ENCODE measurements at places on chromosomes 16 and 17. TPM values are rescaled to one million over a fixed set of nuclear protein-coding genes. Genes with fewer than 3 reads are reported as not detected.

DNA sequence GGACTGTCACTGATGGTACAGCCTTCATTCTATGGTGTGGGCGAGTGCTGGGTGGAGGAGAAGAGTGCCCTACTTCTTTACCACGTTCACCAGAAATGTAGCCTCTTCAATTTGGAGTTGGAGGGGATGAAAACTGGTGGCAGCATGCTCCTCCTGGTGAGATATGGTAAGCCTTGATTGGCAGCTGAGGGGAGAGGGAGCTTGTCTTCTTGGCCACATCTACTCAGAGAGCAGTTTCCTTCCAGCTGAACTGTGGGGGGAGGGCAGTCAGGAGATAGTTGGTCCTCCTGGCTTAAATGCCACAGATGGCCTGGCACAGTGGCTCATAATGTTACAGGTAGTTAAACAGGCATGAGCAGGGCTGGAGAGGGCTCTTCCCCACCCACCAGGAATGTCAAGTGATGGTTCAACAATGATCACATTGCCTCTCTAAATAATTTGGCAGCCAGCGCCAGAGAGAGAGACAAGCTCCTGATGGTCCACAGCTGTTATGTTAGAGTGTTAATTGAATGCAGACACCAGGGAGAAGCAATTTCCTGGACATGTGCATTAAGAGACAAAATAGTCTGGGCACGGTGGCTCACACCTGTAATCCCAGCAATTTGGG lies 9.0 kb upstream of the MAPK3 start:
- DNase-seq = no peak

- no peak for DNase-seq
Observed at GRCh38 chr17:41343029-41343428, 7.6 kb downstream of the KRT33A start.

DNA sequence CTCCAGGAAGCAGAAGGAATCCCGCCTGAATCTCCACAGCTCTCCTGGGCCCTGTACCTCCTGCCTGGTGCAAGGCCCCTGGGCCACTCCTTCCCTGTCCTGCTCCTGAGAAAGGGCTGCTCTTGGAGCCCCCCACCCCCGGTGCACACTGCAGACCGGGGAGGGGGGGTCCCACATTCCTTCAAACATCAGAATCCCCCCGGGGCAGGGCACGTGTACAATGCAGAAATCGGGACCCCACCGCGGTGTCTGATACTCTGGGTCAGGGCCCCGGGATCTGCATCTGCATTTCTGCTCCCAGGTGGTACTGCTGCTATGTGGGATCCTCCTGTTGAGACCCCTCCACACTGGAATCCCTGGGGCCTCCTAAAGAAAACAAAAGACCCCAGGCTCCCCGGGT lies 99.5 kb upstream of the GSE1 start:
- no peak for DNase-seq

- peak; percentile 74 for DNase-seq
Observed at GRCh38 chr16:67013823-67014633, 14.9 kb upstream of the CBFB start.

GRCh38 chr17:51802544-51802943 lies 356.0 kb downstream of the CA10 start:
- no peak for DNase-seq

GRCh38 chr16:67277999-67278772 lies 1.1 kb upstream of the PLEKHG4 start:
- DNase-seq = no peak

GRCh38 chr17:30273373-30273772 lies 18.4 kb downstream of the BLMH start:
- DNase-seq = no peak

DNA sequence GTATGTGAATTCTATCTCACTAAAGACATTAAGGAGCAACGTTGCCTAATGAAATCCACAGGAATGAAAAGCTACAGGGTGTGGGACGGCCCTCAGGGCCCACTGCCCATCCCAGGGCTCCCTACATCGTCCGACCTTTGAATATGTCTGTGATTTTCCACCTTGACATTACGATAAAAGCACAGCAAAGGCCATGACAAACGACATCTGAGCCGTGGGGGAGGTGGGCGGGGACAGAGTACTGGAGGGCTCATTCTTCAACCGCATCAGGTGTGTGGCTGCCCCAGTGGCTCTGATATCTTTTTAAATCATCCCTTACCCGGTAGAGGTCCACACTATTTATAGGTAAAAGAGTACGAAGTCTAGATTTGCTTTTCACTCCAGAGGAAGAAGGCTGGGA lies 35.1 kb downstream of the LMF1 start:
- DNase-seq = no peak

- no peak for DNase-seq
Observed at GRCh38 chr17:81309859-81310839, 15.0 kb upstream of the SLC38A10 start.

DNA sequence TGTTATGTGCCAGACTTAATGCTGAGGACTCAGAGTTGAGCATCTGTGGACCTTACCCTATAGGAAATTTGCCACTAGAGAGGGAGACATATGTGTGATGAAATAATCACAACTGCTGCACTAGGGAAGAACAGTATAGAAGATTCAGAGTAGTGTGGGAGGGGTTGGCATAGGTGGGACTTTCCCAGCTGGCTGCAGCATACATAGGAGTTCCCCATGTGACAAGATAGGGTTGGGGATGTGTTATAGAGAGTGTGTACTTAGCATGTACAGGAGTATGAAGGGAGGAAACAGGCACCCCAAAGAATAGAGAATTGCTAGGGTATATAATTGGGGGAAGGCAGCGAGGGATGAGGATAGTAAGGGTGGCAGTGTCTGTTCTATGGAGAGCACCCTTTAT lies 2.9 kb downstream of the NUP93 start:
- no peak for DNase-seq

DNA sequence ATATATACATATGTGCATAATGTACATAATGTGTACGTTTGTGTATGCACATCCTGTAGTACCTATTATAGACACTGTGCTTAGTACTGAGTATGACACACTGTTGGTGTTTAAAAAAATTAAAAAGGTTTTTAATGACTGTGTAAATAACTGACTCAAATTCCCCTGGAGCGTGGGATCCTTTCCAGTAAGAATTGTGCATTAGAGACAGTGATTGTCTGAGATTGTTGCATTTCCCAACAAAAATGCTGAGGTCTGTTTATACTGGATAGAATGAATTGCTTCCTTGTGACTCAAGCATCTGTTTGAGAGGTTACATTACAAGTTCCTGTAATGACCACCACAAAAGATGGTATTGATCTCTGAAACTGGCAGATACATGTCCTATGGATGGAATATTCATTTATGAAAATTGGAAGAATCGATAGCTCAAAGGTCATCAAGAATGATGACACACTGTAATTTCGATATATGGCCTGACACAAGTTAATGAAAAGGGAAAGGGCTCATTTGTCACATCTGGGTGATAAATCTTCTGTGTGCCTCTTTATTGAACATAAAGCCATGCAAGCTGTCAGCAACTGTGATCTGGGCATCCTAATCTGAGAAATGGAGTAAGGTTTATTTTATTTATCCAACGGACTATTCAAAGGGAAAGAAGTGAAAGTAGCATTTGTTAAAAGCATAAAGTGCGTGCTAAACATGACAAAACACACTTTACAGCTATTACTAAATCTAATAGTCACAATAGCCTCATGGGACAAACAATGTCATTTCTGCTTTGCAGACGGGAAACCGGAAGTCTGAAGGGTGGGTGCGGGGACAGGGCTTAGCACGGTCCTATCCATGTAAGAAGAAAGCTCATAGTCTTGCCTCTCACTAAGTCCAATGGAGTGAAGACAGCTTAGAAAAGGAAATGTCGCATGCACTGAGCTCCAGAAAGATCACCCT lies 228.8 kb downstream of the CDH11 start:
- DNase-seq = no peak

GRCh38 chr16:88415713-88416323 lies 33.1 kb downstream of the ZNF469 start:
- DNase-seq = no peak

DNA sequence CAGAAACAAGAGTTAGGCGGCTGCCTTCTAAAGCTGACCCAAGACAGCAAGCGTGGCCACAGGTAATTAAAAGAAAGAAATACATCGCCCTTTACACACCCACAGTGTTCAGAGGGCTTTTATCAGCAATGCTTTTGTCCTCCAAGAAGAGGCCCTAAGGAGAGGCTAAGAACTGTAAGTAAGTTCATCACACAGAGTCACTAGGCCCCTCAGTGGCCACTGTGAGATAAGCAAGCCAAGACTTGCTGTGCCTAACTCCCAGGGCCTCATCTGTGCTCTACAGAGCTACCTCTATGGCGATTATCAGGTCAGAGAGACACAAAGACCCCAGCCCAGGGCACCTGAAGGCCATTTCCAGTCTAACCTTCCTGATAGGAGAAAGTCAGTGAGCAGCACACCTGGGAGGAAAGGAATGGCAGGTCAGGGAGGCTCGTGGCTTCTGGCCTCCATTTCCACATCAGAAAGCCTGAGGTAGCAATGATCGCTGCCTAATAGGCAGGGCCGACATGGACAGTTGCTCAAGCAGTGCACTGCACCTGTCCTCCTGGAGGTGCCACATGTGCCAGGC lies 545.2 kb upstream of the CDH11 start:
- DNase-seq = no peak

DNA sequence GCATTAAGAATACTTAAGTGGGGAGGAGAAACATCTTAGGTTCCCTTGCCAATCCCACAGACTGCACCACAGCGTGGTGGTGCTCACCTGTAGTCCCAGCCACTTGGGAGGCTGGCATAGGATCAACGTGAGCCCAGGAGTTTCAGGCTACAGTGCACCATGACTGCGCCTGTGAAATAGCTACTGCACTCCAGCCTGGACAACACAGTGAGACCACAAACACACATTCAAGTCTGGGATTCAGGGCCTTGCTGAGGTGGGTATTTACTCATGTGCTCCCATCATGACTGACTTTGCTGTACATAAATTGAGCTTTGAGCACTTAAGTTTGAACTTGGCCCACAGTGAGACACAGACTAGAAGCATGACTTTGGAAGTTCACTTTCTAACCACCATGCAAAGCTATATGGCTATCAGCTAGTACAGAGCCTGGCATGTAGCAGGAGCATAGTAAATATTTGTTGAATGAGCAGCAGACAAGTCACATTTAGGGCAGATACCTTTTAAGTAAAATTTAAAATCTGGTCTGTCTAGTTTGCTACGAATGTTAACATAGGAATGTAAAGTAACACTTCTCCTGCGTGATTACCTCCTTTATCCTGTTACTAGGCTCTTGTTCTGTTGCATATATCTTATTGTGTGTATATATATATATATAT lies 33.5 kb downstream of the CEP95 start:
- DNase-seq = no peak

Gene KRTAP2-4
- polyA plus RNA-seq = not detected

Gene DOC2A
- 1.1 TPM for polyA plus RNA-seq

Gene BCL6B
- 18.7 TPM for polyA plus RNA-seq

Gene CPNE2
- polyA plus RNA-seq = 24.4 TPM

Gene SMIM36
- polyA plus RNA-seq = not detected

Gene PIRT
- polyA plus RNA-seq = 0.04 TPM

Gene SRCIN1
- 18.7 TPM for polyA plus RNA-seq

Gene FAM171A2
- 69.4 TPM for polyA plus RNA-seq

Data from muscle of arm (tissue), 14 donors.